ENCODE measurements at places on chromosomes 5 and 9. TPM values are rescaled to one million over a fixed set of nuclear protein-coding genes. Genes with fewer than 3 reads are reported as not detected.

The PCDHA10 gene
- total RNA-seq, result not detected

The SNCB gene
- total RNA-seq, result not detected

The PCDHGB4 gene
- total RNA-seq, result 4.0 TPM

The SPATA31C1 gene
- not detected for total RNA-seq

The IL33 gene
- 0.15 TPM for total RNA-seq

The CAVIN4 gene
- 0.17 TPM for total RNA-seq

The FBP2 gene
- not detected for total RNA-seq

The ADGRV1 gene
- total RNA-seq, result 0.17 TPM
